ENCODE measurements at places on chromosomes 2 and 18.

GRCh38 chr2:71891719-71892422, 255.8 kb downstream of the CYP26B1 start:
- DNase-seq, result no peak

DNA sequence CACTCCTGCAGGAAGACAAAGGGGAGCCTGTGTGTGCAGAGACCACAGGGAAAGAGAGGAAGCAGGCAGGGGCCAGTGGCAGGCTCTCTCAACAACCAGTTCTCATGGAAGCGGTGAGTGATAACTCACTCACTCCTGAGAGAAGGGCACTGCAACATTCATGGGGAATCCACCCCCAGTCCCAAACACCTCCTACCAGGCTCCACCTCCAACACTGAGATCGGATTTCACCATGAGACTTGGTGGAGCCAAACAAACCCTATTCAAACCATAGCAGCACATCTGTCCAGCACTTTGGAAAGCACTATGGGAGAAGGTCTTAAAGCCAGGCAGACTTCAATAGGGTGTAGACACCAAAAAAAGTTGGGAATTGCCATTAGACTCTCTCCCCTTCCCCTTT, 345.7 kb upstream of the SPRED2 start:
- DNase-seq, result no peak

DNA sequence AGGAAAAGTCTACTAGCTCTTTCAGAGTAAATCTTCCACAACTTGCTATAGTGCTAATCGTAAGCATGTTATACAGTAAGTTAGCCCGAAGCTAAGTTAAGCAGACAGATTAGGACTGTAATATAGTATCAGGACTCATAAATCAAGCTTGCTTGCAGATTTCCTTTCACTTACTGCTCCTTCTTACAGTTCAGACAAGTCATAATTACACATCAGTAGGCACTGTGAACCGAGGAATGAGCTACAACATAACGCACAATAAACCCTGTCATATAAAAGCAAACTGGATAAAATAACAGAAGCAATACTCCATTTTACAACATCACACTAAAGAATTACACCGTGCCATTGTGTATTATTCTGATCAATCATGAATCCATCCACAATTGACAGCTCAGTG, 832.6 kb upstream of the ZEB2 start:
- no peak for DNase-seq

- DNase-seq, result no peak
These were observed 403.5 kb downstream of the PARD3B start for GRCh38 chr2:204948822-204949221.

- no peak for DNase-seq
These were observed 69.9 kb downstream of the KCNG2 start for GRCh38 chr18:79867666-79868065.

GRCh38 chr18:6602365-6602764, 127.2 kb upstream of the ARHGAP28 start:
- no peak for DNase-seq

GRCh38 chr2:104501929-104502328, 352.0 kb upstream of the POU3F3 start:
- DNase-seq, result no peak

DNA sequence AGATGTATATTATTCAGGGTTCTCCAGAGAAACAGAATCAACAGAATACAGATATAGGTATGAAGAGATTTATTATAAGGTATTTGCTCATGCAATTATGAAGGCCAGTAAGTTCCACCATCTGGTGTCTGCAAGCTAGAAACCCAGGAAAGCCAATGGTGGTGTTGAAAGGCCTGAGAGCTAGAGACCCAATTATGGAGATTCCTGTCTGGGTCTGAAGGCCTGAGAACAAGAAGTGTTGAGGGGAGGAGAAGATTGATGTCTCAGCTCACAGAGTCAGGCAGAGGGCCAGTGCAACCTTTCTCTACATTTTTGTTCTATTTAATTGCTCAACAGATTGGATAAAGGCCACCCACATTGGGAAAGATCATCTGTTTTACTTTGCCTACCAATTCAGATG, 524.2 kb upstream of the CRIM1 start:
- no peak for DNase-seq

Data from glomerular endothelial cell (primary cell).